Gastroesophageal sphincter (tissue), 4 donors: ENCODE measurements at places on chromosomes 6 and 20.

GRCh38 chr20:327186-328026, 2.1 kb downstream of the SOX12 start:
- H3K27ac ChIP-seq, result peak overlapping the region; percentile 97
- H3K36me3 ChIP-seq, result no peaks in the 10 kb centered on the region
- peak overlapping the region; percentile 44 for H3K4me3 ChIP-seq
- no peaks in the 10 kb centered on the region for H3K27me3 ChIP-seq
- peak; percentile 36 for ATAC-seq

GRCh38 chr6:107670792-107671199, 153.3 kb downstream of the SCML4 start:
- peak; percentile 50 for ATAC-seq
- H3K4me1 ChIP-seq, result peaks cover 8% of the 10 kb centered on the region
- H3K27me3 ChIP-seq, result no peaks in the 10 kb centered on the region
- no peaks in the 10 kb centered on the region for H3K36me3 ChIP-seq
- H3K27ac ChIP-seq, result no peak overlapping the region

- no peak for ATAC-seq
- peak overlapping the region; percentile 61 for H3K27ac ChIP-seq
- H3K4me1 ChIP-seq, result peaks cover 13% of the 10 kb centered on the region
- H3K36me3 ChIP-seq, result no peaks in the 10 kb centered on the region
- H3K27me3 ChIP-seq, result no peaks in the 10 kb centered on the region
These were observed 607.3 kb upstream of the CITED2 start for GRCh38 chr6:139981768-139982181.

GRCh38 chr20:9241721-9242427, 173.0 kb downstream of the PLCB4 start:
- no peaks in the 10 kb centered on the region for H3K27me3 ChIP-seq
- no peaks in the 10 kb centered on the region for H3K36me3 ChIP-seq
- no peaks in the 10 kb centered on the region for H3K4me1 ChIP-seq
- no peak overlapping the region for H3K27ac ChIP-seq
- no peak for ATAC-seq

DNA sequence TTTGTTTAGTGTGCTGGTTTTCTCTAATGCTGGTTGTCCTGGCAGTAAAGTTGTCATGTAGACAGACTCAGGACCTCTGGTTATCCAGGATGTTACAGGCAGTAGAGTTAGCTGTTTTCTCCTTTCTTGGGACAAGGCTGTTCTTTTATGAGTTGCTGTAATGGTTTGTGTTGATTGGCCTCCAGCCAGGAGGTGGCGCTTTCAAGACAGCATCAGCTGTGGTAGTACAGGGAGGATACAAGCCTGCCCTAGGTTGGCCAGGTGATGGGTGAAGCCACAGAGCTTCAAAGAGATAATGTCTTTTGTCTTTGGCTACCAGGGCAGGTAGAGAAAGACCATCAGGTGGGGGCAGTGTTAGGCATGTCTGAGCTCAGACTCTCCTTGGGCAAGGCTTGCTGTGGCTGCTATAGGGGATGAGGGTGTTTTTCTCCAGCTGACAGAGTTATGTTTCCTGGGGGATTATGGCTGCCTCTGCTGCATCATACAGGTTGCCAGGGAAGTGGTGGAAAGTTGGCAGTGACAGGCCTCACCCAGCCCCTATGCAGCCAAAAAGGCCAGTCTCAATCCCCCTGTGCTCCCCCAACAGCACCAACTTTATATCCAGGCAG, 127.2 kb upstream of the TAB2 start:
- no peak overlapping the region for H3K27ac ChIP-seq
- no peak for ATAC-seq
- H3K4me1 ChIP-seq, result no peaks in the 10 kb centered on the region
- no peaks in the 10 kb centered on the region for H3K36me3 ChIP-seq
- H3K27me3 ChIP-seq, result no peaks in the 10 kb centered on the region

GRCh38 chr6:5828296-5828695, 178.4 kb downstream of the NRN1 start:
- no peak overlapping the region for H3K4me3 ChIP-seq
- no peak for ATAC-seq
- H3K36me3 ChIP-seq, result no peaks in the 10 kb centered on the region
- no peak overlapping the region for H3K27ac ChIP-seq

DNA sequence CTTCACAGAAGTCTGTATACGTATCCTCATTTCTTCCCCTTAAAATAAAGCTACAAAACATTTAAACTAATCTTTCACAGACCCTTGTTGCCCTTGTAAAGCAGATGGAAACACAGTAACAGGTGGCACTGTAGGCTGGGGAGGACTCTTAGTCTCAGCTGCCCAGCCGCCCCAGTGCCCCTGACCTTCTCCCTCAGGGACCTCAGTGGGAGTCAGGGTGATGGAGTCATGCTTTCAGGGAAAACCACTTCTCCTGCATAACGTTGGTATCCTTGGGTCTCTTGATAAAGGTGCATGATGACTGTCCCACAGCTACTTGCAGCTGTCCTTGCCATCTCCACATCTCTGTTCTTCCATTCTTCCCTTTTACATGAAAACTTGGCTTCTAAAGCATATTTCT, 198.6 kb downstream of the CDKAL1 start:
- ATAC-seq, result no peak
- no peaks in the 10 kb centered on the region for H3K4me1 ChIP-seq
- no peak overlapping the region for H3K4me3 ChIP-seq
- no peaks in the 10 kb centered on the region for H3K36me3 ChIP-seq
- no peak overlapping the region for H3K27ac ChIP-seq

DNA sequence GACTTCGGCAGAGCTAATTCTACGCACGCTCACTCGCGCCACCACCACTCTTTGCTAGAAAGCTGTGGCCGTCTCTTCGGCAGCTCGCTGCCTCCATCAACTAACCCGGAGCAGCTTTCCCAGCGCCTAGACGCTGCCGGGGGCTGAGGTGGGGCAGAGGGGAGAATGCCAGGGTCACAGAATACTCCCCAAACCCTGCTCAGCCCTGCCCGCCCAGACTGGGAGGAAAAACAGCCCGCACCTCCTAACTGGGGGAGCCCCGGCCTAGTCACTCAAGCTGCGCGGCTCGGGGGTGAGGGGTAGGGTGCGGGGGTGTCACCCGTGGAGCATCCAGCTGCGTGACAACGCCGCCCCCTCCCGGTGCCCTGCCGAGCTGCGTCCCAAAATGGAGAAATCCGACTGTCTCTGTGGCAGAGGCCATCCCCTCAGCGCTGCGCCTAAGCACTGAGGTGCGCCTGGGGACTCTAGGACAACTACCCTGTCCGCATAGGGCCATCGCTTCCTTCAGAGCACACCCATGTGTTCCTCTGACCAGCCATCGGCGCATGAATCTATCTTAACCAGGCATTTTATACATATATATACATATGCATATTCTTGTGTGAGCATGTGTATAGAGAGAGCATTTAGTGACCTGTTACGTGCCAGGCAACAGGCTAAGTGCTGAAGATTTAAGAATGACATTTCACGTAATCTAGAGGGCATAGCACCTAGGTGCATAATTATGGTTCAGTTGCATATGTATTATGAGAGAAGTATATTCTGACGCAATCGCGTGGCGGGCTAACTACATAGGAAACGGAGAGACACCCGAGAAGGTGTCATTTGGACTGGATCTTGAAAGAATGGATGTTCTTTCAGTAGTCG, 1.5 kb upstream of the TENT5A start:
- ATAC-seq, result peak; percentile 65
- H3K4me1 ChIP-seq, result peaks cover 9% of the 10 kb centered on the region
- H3K36me3 ChIP-seq, result no peaks in the 10 kb centered on the region
- H3K27ac ChIP-seq, result peak overlapping the region; percentile 96
- H3K4me3 ChIP-seq, result peak overlapping the region; percentile 87
- H3K27me3 ChIP-seq, result no peaks in the 10 kb centered on the region

GRCh38 chr6:3831761-3832530, 17.2 kb upstream of the FAM50B start:
- no peak overlapping the region for H3K4me3 ChIP-seq

GRCh38 chr6:139115989-139116758, 18.7 kb upstream of the HECA start:
- no peak overlapping the region for H3K27ac ChIP-seq
- no peaks in the 10 kb centered on the region for H3K27me3 ChIP-seq

DNA sequence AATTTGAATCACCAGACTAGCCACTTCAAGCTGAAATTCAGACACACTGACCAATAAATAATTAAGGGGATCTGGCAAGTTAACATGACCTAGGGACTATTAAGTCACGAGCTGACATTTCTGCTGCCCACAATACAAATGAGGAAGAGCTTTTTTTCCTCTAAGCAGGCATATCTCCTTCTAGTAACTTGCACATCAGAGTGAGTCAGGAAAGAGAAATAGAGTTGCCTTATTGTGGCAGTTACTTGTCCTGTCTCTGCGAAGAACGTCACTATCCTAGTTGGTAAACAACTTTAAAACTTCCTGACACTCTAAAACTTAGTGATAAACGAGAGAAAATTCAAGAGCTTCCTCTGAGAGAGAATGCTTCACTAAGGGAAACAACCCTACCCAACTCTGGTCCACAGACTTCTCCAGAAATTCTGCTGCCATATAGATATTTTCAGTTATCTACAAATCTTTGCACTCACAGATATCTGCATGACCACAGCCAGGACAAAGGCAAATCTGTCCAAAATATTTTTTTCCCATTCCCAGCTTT, 4.2 kb downstream of the PLA2G7 start:
- peaks cover 7% of the 10 kb centered on the region for H3K4me1 ChIP-seq
- ATAC-seq, result no peak
- no peak overlapping the region for H3K27ac ChIP-seq
- peaks cover 15% of the 10 kb centered on the region for H3K27me3 ChIP-seq
- no peaks in the 10 kb centered on the region for H3K36me3 ChIP-seq

DNA sequence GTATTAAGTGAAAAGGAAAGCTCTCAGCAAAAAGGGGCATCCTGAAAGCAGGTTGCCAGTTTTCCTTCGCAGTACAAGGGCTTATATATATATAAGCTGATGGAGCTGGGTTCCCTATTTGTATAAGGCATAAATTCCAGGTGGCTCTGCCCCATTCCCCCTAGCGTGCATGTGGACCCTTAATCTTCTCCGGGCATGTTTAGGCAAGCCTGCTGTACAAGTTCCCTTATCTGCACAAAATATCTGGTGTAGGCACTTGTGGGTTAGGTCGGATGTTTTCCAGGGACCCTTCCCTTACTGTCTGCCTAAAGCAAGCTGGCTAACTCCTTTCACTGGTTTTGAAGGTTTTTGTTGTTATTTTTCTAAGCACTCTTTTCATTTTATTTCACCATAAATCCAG, 140.7 kb downstream of the FUT9 start:
- no peak overlapping the region for H3K27ac ChIP-seq
- H3K27me3 ChIP-seq, result no peaks in the 10 kb centered on the region
- no peak overlapping the region for H3K4me3 ChIP-seq
- H3K4me1 ChIP-seq, result no peaks in the 10 kb centered on the region

GRCh38 chr20:37358366-37359150, 12.6 kb downstream of the SRC start:
- H3K27me3 ChIP-seq, result no peaks in the 10 kb centered on the region
- H3K4me1 ChIP-seq, result no peaks in the 10 kb centered on the region
- ATAC-seq, result peak; percentile 50

GRCh38 chr6:150987855-150988464, 122.5 kb downstream of the MTHFD1L start:
- no peak for ATAC-seq
- no peak overlapping the region for H3K4me3 ChIP-seq
- H3K4me1 ChIP-seq, result no peaks in the 10 kb centered on the region

- H3K27ac ChIP-seq, result no peak overlapping the region
- H3K4me3 ChIP-seq, result no peak overlapping the region
- no peaks in the 10 kb centered on the region for H3K4me1 ChIP-seq
- ATAC-seq, result no peak
- no peaks in the 10 kb centered on the region for H3K36me3 ChIP-seq
- no peaks in the 10 kb centered on the region for H3K27me3 ChIP-seq
These were observed 87.8 kb upstream of the HS3ST5 start for GRCh38 chr6:114430534-114431124.

GRCh38 chr6:156515242-156515641, 261.9 kb upstream of the ARID1B start:
- H3K27ac ChIP-seq, result no peak overlapping the region
- peaks cover 13% of the 10 kb centered on the region for H3K27me3 ChIP-seq
- H3K4me3 ChIP-seq, result no peak overlapping the region
- no peak for ATAC-seq
- no peaks in the 10 kb centered on the region for H3K4me1 ChIP-seq

- no peaks in the 10 kb centered on the region for H3K27me3 ChIP-seq
- no peak overlapping the region for H3K27ac ChIP-seq
- H3K4me1 ChIP-seq, result no peaks in the 10 kb centered on the region
- ATAC-seq, result no peak
These were observed 86.4 kb upstream of the CLDN20 start for GRCh38 chr6:155177363-155177961.

DNA sequence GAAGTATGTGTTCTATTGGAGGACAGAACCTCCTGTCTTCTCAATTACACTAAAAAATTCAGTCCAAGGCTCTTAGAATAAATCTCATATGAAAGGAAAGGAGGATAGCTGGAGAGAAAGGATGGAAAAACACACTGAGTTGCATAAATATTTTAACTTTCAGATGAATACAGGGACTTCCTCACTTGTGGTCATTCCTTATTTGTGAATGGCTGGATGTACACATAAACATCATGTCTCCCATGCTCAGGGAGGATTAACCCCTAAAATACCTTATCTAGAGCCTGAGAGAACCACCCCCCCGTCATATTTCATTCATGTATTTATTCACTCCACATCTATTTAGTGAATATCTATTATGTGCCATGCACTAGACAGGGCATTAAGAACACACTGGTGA, 217.6 kb upstream of the CITED2 start:
- ATAC-seq, result no peak
- no peaks in the 10 kb centered on the region for H3K36me3 ChIP-seq
- H3K4me1 ChIP-seq, result peaks cover 96% of the 10 kb centered on the region
- no peaks in the 10 kb centered on the region for H3K27me3 ChIP-seq
- H3K4me3 ChIP-seq, result no peak overlapping the region
- peak overlapping the region; percentile 86 for H3K27ac ChIP-seq

GRCh38 chr6:79094938-79095337, 16.9 kb upstream of the PHIP start:
- no peak for ATAC-seq
- H3K36me3 ChIP-seq, result no peaks in the 10 kb centered on the region
- no peaks in the 10 kb centered on the region for H3K27me3 ChIP-seq
- no peak overlapping the region for H3K27ac ChIP-seq
- H3K4me3 ChIP-seq, result no peak overlapping the region
- no peaks in the 10 kb centered on the region for H3K4me1 ChIP-seq

GRCh38 chr20:20303320-20303719, 64.6 kb upstream of the INSM1 start:
- no peak for ATAC-seq
- H3K4me1 ChIP-seq, result no peaks in the 10 kb centered on the region
- no peaks in the 10 kb centered on the region for H3K36me3 ChIP-seq
- H3K4me3 ChIP-seq, result no peak overlapping the region
- H3K27me3 ChIP-seq, result peaks cover 7% of the 10 kb centered on the region

- H3K4me1 ChIP-seq, result no peaks in the 10 kb centered on the region
- H3K4me3 ChIP-seq, result no peak overlapping the region
- ATAC-seq, result no peak
- H3K27me3 ChIP-seq, result no peaks in the 10 kb centered on the region
These were observed 247.3 kb downstream of the ZNF217 start for GRCh38 chr20:53346335-53346648.

GRCh38 chr6:2181567-2181966, 63.8 kb downstream of the GMDS start:
- no peak overlapping the region for H3K4me3 ChIP-seq
- H3K4me1 ChIP-seq, result no peaks in the 10 kb centered on the region
- no peaks in the 10 kb centered on the region for H3K36me3 ChIP-seq
